Effector memory CD8-positive, alpha-beta T cell (primary cell): ENCODE measurements at places on chromosomes 13 and 19.

DNA sequence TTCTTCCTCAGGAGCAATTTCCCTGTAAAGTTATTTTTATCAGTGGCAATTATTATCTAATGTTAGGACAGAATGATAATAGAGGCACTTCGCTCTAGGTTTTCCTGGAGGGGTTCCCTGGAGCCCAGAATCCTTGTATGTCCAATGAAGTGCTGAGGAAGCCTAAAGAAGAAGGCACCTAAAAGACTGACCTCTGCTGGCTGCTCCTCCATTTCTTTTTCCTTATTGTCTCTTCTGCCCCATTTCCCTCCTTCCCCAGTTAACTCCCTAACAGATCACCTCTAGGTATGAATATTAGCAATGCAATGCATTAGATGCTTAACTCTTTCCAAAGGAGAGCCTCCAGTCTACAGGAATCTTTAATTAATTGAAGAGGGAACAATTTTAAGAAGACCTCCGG lies 985.4 kb downstream of the DIAPH3 start:
- no peak for DNase-seq

- DNase-seq = no peak
These were observed 536 bp downstream of the FAM32A start for GRCh38 chr19:16185768-16186123.

DNA sequence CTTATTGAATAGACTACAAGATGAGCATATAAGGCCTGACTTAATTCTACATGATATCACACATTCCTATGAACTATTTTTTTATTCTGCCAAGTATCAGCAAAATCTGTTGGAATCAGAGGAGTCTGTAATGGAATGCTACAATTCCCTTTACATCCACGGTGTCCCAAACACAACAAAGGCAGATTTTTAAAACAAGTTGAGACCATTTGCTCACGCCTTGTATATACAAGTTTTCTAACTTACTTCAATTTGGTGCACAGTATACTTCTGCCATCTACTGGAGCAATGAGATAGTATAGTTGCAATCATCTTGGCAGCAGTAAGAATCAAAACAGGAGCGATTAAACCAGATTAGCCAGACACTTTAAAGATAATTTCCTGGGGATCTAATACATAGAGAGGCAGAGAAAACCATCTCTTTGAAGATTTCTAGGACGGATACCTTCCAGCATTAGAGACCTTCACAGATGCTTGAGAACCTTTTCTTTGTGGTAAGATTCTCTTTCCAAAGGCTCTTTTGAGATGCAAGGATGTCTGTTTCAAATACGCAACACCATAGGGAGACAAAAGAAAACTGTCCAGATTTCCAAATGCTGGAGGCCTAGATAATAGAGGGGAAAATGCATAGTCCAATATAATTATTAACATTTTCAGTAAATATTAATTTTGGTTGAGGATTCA lies 302.0 kb upstream of the MIR17HG start:
- no peak for DNase-seq

DNA sequence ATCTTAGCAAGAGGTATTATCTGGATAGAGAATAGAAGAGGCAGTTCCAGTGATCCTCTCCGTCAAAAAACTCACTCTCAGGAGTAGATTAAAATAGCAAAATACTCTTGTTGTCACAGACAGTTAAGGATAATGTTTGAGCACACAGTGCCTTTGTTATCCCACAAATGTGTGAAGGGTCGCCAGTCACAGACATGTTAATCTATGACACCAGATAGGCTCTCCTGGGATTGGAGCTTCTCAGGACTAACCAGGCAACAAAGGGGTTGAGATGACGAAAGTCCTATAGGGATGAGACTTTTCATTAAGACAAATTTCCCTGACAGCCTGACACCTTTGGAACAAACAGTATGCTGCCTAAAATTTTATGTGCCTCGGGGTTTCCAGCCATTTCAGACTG lies 1947.1 kb downstream of the OLFM4 start:
- DNase-seq = no peak

DNA sequence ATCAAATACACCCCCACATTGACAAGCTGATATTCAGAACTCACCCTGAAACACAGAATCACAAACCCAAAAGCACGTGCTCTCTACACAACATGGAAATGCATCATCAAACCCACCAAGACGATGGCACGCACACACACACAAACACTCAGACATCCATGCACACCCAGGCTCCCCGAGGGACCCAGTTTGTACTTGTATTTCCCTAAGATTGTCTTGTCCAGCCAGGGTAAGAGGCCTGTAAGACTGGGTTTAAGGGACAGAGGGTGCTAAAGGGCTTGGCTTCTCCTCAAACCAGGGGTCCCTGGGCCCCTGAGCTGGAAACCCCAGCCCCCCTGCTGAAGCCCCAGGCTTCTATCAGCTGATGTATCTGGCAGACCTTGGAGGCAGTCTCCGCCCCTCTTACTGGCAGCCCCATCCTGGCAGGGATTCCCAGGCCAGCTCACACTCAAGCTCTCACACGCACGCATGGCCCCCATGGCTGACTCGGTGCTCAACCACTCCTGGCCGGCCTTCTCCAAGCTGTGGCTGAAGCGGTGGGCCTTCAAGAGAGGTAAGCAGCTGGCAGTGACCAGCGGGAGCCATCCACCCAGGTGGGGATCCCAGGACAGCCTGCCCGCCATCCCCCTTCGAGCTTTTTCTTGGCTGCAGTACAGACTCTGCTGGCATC lies 6.5 kb downstream of the ARHGEF18 start:
- no peak for DNase-seq
